WTC11 (cell line): ENCODE measurements at places on chromosomes 5 and 9. TPM values are rescaled to one million over a fixed set of nuclear protein-coding genes. Genes with fewer than 3 reads are reported as not detected.

Gene PCDHGC4
- total RNA-seq = 4.5 to 6.1 TPM (median 5.1 TPM) in 3 replicates

DNA sequence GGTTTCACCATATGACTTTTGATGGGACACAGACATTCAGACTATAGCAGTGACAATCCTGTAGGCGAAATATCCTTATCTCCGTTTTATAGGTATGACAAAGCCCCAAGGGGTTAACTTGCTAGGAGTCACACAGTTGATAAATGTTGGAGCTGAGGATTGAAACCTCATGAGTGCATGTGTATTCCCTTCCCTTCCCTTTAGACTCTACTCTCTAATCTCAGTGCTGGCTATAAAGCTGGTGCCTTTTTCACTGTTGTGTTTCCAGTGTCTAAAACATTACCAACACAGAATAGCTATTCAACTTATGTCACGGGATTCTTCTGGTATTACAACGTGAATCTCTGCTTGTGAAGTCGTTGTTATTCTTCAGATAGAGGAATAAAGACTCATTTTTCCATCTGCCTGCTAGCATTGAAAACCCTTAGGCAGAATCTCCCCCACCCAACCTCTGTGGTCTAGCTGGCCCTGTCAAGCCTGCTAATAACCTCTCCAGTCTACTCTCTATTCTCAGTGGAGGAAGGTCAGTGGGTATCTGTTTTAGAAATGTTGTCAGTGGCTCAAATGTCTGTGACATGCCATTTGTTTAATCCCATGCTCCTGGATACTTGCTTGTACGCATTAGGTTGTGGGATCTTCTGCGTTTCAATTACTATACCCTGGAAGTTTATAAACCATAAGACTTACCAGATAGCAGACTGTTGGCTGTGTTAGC lies 121.2 kb downstream of the TLE4 start:
- DNase-seq = no peak

DNA sequence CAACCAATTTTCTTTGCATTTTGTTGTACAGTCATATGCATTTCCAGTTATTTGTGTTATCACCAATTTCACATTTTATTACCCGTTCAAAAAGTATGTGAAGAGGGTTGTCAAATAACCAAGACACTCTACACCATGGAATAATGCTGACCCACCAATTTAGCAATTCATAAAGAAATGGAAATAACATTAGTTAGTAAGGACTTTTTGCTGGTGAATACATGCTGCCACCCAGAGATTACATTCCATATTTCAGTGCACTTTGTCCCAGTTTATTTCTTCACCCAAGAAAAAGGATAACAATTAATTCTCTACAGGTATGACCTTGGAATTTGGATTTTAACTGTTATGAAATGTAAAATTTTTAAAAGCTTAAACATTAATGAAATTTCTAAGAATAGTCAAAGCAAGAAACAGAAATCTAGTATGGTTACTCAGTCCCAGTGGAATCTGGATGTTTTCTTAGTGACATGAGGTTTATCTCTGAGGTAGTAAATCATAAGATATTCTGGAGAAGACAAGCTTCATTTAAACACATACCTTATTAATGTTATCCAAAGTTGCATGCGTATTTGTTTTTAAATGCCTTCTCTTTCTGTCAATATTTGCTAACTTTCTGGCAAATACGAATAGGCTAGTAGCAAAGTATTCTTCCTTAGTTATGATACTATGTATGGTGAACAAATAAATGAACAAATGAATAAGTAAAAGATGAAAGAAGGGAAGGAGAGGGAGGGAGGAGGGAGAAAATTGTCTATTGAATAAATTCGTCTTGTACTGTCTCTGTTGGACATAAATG lies 100.6 kb downstream of the CETN3 start:
- no peak for DNase-seq

Gene PTTG1
- 239 to 273 TPM (median 270 TPM) in 3 replicates for total RNA-seq

DNA sequence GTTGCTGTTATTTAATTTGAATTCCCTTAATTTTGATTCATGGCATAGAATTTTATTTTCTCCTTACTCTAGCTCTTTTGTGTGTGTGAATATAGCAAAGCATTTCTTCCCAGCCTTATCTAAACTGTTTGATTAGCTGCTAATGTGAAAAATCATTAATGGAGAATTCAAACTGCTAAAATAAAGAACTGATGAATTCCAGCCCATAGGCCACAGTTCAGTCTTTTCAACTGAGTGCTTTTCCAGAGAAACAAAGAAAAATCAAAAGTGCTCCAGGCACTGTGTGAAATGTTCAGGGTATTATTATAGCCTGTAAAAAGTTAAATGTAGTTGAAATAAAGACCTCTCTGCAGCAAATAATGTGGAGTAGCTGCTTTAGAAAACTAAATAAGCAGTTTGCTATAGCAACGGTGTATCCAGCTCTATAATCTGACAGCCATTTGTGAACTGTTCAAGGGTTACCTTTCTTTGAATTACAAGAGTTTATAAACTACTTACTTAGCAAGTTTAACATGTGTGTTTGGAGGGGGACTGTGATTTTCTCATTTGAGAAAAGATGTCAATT lies 123.8 kb downstream of the GIN1 start:
- DNase-seq = no peak

DNA sequence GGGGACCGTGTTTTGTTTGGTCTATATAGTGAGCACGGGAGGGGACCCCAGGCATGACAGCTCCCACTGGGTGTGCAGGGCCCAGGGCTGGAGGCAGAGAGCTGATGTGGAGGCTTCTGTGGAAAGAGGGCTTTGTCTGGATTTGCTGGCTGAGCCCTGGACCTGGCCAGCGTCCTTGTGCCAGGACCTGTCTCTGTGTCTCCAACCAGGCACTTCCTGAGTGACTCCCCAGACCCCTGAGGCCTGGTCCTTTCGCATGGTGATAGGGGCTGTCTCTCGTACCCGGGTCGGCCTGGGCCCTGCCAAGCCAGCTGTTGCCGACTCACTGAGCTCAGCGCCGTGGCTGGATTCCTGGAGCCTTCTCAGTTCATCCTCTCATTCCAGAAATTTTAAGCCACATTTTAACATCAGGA lies 77.6 kb downstream of the ADAMTS2 start:
- no peak for DNase-seq
